ENCODE measurements at places on chromosomes 1 and 21. TPM values are rescaled to one million over a fixed set of nuclear protein-coding genes. Genes with fewer than 3 reads are reported as not detected.

LCE2A gene
- total RNA-seq = not detected

DNAH14 gene
- 40.5 TPM for total RNA-seq

- DNase-seq = no peak
Observed at GRCh38 chr1:161258439-161259344, at the start of gene PCP4L1. PCP4L1 (plus strand) TSS chr1:161258745; CDS start chr1:161258975, 230 bp downstream.

GRCh38 chr1:168913711-168914463, 184.9 kb upstream of the DPT start:
- DNase-seq = no peak

DNA sequence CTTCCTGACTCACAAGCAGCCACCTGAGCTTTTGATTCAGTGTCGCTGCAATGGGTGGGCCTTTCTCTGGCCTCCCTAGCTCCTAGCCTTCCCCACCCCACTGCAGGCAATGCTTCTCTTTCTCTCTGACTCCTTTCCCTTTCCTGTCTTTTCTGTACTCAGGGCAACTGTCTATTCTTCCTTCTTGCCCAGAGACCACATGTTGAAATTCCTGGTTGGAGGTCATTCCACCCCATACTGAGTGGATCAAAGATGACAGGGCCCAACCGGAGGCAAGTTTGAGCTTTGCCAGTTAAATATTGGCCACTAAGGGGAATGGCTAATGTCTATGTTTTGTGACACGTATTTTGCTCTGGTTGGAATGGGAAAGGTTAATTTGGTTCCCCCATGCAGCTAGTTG, 65.2 kb upstream of the ARID1A start:
- DNase-seq = no peak

GRCh38 chr1:12678820-12679219, 34.9 kb downstream of the AADACL4 start:
- DNase-seq = no peak

Data from MG63 (cell line).